ENCODE measurements at places on chromosomes 7 and 10.

- no peak for DNase-seq
Measured at GRCh38 chr7:19939746-19940145, 166.3 kb upstream of the TMEM196 start.

DNA sequence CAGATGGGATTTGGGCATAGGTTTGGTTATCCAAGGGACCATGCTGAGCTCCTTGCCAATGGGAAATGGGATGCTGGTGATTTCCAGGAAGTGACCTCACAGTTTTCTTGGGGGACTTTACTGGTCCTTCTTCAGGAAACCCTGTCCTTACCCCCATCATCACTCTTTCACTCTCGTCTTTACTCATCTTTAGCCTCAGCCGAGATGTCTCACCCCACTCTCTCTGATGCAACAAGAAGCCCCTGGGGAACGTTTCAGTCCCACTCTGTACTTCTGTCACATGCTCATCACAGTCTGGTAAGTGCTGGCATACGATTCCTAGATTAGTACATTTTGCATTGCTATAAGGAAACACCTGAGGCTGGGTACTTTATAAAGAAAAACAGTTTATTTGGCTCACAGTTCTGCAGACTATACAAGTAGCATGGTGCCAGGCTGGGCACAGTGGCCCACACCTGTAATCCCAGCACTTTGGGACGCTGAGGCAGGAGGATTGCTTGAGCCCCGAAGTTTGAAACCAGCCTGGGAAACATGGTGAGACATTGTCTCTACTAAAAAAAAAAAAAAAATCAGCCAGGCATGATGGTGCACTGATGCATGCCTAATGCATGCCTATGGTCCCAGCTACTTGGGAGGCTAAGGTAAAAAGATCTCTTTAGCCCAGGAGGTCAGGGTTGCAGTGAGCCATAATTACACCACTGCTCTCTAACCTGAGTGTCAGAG is 63.5 kb upstream of the VKORC1L1 start:
- DNase-seq, result no peak

GRCh38 chr10:122164815-122165483 is 106.1 kb upstream of the BTBD16 start:
- no peak for DNase-seq

- no peak for DNase-seq
Measured at GRCh38 chr10:121566755-121567154, 31.5 kb downstream of the FGFR2 start.

GRCh38 chr10:122259075-122259466 is 12.0 kb upstream of the BTBD16 start:
- DNase-seq, result no peak

Data from stimulated activated CD4-positive, alpha-beta T cell treated with anti-CD3 and anti-CD28 coated beads, Interleukin-4, amount 100 ng/mL, for 1 hour (primary cell).